Prostate gland (tissue), 2 donors: ENCODE measurements at places on chromosomes 16 and 17. TPM values are rescaled to one million over a fixed set of nuclear protein-coding genes. Genes with fewer than 3 reads are reported as not detected.

DNA sequence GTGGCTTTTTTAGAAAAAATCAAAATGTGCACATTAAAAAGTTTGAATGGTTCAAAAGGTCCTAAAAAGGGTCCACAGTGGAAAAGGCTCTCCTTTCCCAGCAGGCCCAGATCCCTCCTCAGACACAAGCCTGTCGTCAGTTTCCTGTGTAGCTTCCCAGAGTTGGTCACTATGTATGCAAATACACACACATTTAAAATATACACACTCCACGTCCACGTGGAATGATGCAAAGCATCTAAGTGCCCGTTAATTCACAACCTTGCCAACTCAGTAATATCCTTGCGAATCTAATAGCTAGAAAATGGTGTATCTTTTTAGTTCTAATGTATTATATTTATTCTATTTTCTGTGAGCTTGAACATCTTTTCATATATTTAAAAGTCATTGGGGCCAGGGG, 17.7 kb downstream of the NLRC5 start:
- no peak for DNase-seq
- no peak overlapping the region for H3K27ac ChIP-seq
- H3K27me3 ChIP-seq, result no peaks in the 10 kb centered on the region
- H3K36me3 ChIP-seq, result no peaks in the 10 kb centered on the region
- H3K4me3 ChIP-seq, result no peak overlapping the region
- no peaks in the 10 kb centered on the region for H3K4me1 ChIP-seq

Gene TMEM235
- not detected for total RNA-seq

DNA sequence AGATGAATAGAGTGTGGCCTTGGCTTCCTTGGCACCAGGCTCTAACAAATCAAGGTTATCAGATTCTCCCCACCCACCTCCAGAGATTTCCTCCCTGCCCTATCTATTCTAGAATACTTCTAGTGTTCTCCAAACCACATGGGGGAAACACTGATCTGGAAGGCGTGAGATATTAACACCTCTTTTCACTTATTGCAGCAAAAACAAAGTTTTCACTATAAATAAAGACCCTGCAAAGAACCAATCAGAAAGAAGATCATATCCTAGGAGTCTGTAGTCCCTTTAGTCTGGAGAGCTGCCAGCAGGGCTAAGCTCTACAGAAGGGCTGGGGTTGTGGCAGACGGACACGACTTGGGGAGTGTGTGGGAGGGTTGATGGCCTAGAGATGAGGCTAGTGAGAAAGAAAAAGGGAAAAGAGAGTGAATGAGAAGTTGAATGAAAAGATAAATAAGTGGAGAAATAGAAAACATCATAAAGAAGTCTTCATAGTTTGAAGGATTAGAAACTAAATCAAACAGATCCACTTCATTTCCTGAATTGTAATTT, 8.6 kb upstream of the SKAP1 start:
- no peaks in the 10 kb centered on the region for H3K4me1 ChIP-seq
- no peak overlapping the region for H3K27ac ChIP-seq
- no peaks in the 10 kb centered on the region for H3K36me3 ChIP-seq
- DNase-seq, result no peak

DNA sequence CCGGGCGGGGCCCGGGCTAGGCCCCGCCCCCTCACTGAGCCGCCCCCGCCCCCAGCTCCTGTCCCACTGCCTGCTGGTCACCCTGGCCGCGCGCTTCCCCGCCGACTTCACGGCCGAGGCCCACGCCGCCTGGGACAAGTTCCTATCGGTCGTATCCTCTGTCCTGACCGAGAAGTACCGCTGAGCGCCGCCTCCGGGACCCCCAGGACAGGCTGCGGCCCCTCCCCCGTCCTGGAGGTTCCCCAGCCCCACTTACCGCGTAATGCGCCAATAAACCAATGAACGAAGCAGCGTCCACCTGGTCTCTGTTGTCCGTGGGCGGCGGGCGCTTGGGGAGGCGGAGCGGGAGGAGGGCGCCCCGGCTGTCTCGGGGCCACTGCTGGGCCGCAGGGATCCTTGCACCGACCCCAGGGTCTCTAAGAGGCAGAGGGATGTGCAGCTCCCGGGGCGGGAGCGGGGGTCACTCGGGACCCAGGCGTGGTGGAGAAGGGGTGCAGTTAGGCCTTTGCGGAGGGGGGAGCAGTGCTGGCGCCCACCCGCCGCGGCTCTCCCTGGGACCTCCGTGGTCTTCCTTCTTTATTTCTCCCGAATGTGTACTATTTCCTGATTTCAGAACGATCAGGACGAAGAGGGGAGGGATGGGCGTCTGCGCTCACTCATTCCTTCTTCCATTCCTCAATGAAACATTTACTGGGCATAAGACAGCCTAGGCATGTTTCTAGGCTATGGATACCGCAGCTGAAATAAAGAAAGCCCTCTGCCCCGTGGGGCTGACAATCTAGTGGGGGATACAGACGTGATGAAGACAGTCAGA, 2.0 kb downstream of the HBZ start:
- no peak overlapping the region for H3K27ac ChIP-seq
- peak overlapping the region; percentile 35 for H3K4me3 ChIP-seq
- H3K4me1 ChIP-seq, result peaks cover 5% of the 10 kb centered on the region

Gene TBC1D28
- not detected for total RNA-seq

DNA sequence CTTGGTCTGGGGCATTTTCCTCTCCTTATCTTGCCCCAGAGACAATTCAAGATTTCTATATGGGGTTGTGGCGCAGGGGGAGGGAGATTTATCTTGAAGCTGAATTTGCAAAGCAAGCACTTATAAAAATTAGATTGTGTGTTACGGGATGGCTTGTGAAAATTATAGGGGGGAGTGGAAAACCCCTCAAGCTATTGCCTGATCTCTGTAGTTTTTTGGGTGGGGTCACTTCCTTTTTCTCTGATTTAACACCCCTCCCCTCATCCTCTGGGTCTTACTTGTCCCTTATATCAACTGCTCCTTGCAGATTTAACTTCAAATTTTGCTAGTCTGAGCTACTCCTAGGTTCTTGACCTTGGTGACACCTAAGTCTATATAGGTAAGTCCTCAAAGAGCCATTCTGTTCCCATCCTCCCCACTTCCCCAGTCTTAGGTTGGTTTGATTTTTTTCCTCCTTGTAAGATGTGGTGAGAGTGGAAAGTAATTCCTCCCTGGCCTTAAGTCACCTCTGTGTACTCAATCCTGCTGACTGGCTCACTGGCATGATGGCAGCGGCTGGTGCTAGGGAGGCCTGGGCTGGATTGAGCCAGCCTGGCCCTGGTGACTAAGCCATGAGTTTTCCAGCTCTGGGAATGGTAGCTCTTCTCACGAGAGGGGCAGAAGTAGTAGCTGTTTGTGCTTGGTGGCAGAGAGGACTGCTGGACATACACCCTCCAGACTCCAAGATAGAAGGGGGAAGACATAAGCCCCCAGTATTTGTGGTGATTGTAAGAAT, 2.3 kb downstream of the ARL4D start:
- no peak overlapping the region for H3K4me3 ChIP-seq
- no peaks in the 10 kb centered on the region for H3K36me3 ChIP-seq
- H3K4me1 ChIP-seq, result no peaks in the 10 kb centered on the region

Gene ABCA8
- total RNA-seq, result 7.8 TPM

Gene GDPD3
- total RNA-seq, result 2.4 TPM

DNA sequence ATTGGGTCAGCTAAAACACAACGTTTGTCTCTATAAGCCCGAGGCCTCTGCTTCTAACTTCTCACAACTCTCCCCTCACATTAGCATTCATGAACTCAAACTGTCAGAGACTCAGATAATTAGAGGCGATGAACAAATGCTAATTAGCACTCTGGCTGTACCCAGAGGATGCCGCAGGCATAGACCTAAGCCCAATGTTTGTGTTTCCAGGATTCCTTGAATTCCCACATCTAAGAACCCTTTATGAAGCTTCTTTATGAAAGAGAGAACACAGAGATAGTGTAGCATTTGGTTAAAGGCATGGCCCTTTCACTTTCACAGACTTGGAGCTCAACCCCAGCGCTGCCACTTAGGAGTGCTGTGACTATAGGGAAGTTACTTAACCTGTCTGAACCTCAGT, 512.2 kb downstream of the GRIN2A start:
- H3K4me3 ChIP-seq, result no peak overlapping the region
- H3K36me3 ChIP-seq, result no peaks in the 10 kb centered on the region
- DNase-seq, result no peak

GRCh38 chr16:87286839-87287626, 30.2 kb downstream of the C16orf95 start:
- no peaks in the 10 kb centered on the region for H3K27me3 ChIP-seq
- no peak for DNase-seq
- H3K27ac ChIP-seq, result no peak overlapping the region
- H3K36me3 ChIP-seq, result no peaks in the 10 kb centered on the region

- peak; percentile 81 for DNase-seq
- no peaks in the 10 kb centered on the region for H3K36me3 ChIP-seq
- no peaks in the 10 kb centered on the region for H3K4me1 ChIP-seq
Observed at GRCh38 chr17:2025220-2025621, at the start of gene RTN4RL1. Gene RTN4RL1, minus strand, starts transcription at chr17:2025334. Its CDS starts 469 bp downstream, at chr17:2024865.

DNA sequence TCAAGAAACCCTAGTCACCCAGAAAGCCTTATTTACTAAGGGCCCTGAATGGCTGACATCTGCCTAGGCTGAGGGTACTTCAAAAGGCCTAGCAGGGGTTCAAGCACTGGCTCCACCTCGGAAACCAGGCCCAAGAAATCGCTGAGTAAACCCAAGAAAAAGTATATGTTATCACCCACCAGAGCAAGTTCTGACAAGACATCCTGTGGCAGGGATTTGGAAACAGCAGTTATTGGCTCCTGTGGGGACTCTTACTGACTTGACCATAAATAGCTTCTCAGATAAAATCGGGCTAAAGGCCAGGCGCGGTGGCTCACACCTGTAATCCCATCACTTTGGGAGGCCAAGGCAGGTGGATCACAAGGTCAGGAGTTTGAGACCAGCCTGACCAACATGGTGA, 12.2 kb downstream of the ATP6V0D1 start:
- no peak for DNase-seq
- H3K4me1 ChIP-seq, result no peaks in the 10 kb centered on the region
- H3K36me3 ChIP-seq, result no peaks in the 10 kb centered on the region
- H3K27me3 ChIP-seq, result no peaks in the 10 kb centered on the region

Gene HASPIN
- 3.9 TPM for total RNA-seq

Gene YWHAE
- total RNA-seq, result 716 TPM

Gene SLX4
- total RNA-seq, result 14.7 TPM

Gene RPGRIP1L
- 6.1 TPM for total RNA-seq

Gene RABEP1
- total RNA-seq, result 54.7 TPM

Gene SALL1
- total RNA-seq, result 0.14 TPM

DNA sequence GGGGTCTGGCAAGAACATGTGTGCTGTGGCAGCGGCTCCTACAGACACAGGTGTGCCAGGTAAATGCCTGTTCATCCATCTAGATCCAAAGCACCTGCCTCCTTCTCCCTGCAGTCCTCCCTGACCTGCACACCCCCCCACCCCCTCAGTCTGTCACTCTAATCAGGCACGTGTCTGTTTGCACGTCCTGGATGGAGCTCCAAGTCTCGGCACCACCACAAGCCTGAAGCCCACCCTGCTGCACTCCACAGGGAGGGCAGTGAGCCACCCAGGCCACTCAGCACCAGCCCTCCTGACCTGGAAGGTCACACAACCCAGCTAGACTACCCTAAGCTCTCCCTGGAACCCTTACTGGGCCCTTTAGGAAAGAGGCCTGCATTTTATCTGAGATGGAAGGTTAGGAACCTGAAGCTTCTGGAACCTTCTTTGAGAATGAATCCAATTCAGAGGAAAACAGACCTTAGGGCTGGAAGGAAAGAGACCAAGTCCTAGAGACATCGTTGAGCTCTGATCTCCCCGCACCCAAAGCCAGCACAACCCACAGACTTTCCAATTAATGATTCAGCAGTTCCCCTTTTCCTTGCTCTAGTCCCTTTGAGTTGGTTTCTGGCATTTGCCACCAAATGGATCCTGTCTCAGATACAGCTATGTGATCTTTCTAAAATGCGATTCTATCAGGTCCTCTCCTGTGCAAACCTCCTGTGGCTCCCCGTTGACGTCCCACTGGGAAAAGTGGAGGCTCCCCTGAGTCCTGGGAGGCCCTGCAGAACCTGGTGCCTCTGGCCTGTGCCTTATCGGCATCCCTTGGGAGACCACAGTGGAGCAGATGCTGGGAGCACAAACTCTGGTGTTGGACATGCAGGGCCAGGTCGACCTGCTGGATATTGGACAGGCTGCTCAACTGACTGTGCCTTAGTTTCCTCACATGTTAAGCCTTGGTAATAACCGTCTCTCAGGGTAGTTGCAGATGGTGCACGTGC, 67.9 kb downstream of the PRMT7 start:
- DNase-seq, result no peak
- peaks cover 2% of the 10 kb centered on the region for H3K4me1 ChIP-seq
- no peaks in the 10 kb centered on the region for H3K36me3 ChIP-seq
- no peaks in the 10 kb centered on the region for H3K27me3 ChIP-seq
- no peak overlapping the region for H3K27ac ChIP-seq

DNA sequence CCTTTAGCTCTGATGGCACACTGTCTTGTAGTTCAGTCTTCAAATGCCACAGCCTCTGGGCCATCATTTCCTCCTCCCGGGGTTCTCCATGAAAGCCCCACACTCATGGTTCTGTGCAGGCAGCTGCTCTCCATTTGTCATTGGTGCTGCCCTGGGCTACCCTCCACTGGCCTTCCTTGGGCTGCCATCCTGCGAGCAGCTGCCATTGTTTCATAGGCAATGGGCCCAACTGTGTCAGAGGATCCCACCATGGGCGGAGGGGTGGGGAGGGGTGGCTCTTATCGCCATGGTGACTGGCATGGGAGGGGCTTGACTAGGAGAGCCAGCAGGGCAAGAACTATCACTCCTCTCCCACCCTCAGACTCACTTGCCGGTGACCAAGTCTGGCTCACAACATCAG, 38.6 kb upstream of the BRD7 start:
- no peak overlapping the region for H3K27ac ChIP-seq
- no peaks in the 10 kb centered on the region for H3K27me3 ChIP-seq
- no peaks in the 10 kb centered on the region for H3K4me1 ChIP-seq
- no peak overlapping the region for H3K4me3 ChIP-seq

- no peak overlapping the region for H3K27ac ChIP-seq
- H3K4me1 ChIP-seq, result peaks cover 5% of the 10 kb centered on the region
- DNase-seq, result no peak
- no peaks in the 10 kb centered on the region for H3K36me3 ChIP-seq
- H3K27me3 ChIP-seq, result no peaks in the 10 kb centered on the region
- H3K4me3 ChIP-seq, result no peak overlapping the region
Observed at GRCh38 chr17:16489431-16489830, 2.6 kb downstream of the LRRC75A start.

- DNase-seq, result no peak
- H3K4me3 ChIP-seq, result no peak overlapping the region
- H3K4me1 ChIP-seq, result no peaks in the 10 kb centered on the region
- no peak overlapping the region for H3K27ac ChIP-seq
Observed at GRCh38 chr17:33385133-33385532, 92.0 kb upstream of the ASIC2 start.

DNA sequence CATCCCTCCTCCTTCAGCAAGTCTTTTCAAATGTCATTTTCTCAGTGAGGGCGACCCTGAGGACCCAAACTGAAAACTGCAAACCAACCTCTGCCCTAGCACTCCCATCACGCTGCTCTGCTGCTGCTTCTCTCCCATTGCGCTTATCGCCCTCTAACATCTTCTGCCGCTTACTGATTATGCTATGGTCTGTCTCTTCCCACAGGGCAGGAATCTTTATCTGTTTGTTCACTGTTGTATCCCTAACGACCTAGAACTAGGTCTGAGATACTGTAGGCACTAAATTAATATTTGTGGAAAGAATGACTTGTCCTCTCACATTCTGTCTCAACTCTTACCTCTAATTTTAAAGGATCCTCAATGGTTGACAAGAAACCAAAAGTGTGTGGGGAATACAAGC, 12.5 kb downstream of the ZSCAN32 start:
- H3K27me3 ChIP-seq, result no peaks in the 10 kb centered on the region
- H3K4me1 ChIP-seq, result no peaks in the 10 kb centered on the region
- H3K27ac ChIP-seq, result no peak overlapping the region
- no peak for DNase-seq
- peaks cover 14% of the 10 kb centered on the region for H3K36me3 ChIP-seq
- H3K4me3 ChIP-seq, result no peak overlapping the region

- DNase-seq, result no peak
- no peak overlapping the region for H3K4me3 ChIP-seq
- no peak overlapping the region for H3K27ac ChIP-seq
- H3K4me1 ChIP-seq, result no peaks in the 10 kb centered on the region
Observed at GRCh38 chr17:61260071-61260797, 139.4 kb upstream of the TBX2 start.
